ENCODE measurements at places on chromosomes 7 and 10.

- no peak for DNase-seq
Measured at GRCh38 chr10:11444155-11444530, 167.3 kb downstream of the USP6NL start.

GRCh38 chr7:47326220-47326619 lies 255.7 kb downstream of the TNS3 start:
- DNase-seq: peak; percentile 17

DNA sequence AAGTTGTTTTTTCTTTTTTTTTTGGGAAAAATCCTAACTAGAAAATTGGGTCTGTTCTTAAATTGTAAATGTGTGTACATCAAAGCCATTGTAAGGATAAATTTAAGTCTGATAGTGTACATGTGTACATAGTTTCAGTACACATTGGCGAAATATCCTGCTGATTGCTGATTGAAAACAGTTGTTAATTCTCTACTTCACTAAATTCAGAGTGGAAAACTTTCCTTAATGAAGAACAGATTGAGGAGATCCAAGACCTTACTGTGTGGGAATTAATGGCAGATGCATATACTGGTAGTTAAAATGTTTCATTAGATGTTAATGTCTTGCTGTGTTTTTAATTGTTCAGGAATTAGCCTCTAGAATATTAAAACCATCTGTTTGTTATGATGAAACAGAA lies 506.0 kb downstream of the AUTS2 start:
- no peak for DNase-seq

- no peak for DNase-seq
Measured at GRCh38 chr10:118662228-118663035, 67.0 kb upstream of the PRLHR start.

- DNase-seq: no peak
Measured at GRCh38 chr7:45874408-45875131, 1.7 kb upstream of the CCDC201 start.

GRCh38 chr10:110534571-110534970 lies 32.9 kb upstream of the SMC3 start:
- DNase-seq: no peak

DNA sequence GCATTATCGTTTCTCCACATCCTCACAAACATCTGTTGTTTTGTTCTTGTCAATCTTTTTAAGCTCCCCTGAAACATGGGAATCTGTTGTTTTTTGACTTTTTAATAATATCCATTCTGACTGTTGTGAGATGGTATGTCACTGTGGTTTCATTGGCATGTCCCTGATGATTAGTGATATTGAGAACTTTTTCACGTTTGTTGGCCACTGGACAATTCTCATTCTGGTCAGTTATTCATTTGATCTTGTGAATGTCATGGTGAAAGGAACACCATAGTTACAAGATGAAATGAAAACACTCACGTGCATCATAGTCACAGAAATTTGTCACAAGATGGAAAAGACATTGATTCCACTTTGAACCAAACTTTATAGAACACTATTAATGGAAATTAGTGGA lies 20.5 kb upstream of the SGCE start:
- DNase-seq: no peak

DNA sequence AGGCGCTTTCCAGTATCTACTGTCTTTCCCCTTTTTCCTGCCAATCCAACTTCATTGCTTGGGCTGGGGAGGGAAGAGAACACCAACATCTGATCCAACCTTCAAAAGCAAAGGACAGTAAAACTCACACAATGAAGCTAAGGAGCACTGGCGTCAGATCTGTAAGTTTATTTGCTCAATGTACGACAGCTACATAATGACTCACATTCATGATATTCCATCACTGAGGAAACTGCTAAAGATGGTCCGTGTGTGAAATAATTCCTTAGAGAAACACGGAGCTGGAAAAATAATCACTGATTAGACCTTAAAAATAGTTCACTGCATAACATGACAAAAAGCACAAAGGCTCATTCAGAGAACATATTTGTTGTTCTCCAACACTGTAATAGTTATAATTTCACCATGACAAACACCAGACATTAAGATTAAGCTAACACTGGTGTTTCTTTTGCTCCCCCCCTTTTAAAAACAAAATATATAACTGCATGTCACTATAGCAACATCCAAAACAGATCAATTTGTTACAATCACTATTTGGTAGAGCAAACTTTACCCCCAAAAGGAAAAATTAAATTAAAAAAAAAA lies 24.3 kb downstream of the HSPB1 start:
- DNase-seq: no peak

DNA sequence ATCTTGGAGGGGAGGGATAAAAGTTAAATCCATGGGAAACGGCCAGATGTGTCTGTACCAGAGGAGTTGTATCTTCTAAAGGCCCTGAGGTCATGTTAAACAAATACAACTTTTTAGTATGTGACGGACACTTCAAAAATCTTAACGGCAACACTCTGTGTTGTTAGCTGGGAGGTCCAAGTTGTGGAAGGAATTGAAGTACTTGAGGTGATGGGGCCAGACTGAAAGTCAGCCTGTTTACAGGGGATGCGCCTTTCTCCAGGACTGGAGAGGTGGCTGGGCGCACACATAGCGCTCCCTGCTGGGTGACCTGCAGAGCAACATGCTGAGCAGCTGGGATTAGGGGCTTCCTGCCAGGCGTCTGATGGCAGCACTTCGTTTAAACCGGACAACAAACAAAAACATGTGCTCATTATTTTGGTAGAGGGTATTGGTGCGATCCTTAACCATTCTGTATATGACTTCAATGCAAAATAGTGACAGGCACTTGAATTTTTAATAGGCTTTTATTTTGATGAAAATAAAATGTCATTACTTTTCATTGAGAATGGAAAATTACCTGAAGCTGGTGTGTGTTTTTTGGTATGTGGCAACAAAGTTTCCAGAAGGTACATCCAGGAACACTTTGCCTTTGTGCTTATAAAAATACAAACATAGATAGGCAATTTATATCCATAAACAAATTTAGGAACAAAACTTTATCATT lies 198.2 kb downstream of the MLLT10 start:
- peak; percentile 65 for DNase-seq

- no peak for DNase-seq
Measured at GRCh38 chr7:122550545-122550944, 148.4 kb downstream of the RNF133 start.

Data from right lobe of liver (tissue), 6 donors.